Type B pancreatic cell (in vitro differentiated cells): ENCODE measurements at places on chromosomes 1 and 21.

GRCh38 chr1:47709872-47710231 is 272.0 kb downstream of the FOXD2 start:
- DNase-seq = no peak

DNA sequence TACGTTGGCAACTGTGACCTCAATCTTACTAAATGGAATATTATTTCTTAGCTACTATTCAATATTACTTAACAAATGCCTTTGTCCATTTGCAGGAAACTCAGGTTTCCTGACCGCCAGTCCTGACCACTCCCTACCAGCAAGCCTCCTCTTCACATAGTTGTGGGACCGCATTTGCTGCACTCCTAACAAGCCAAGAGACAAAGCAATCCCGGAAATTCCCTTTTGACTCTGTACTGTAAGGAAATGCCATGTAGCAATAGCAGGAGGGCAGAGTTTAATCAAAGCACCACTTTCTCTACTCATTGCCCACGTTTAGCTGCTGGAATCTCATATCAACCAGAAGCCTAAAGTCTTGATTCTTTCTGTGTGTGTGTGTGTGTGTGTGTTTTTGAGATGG is 28.1 kb upstream of the ACBD6 start:
- DNase-seq = no peak

GRCh38 chr1:214377886-214378285 is 96.9 kb downstream of the SMYD2 start:
- no peak for DNase-seq

GRCh38 chr1:113255720-113256347 is 134.5 kb upstream of the MAGI3 start:
- no peak for DNase-seq

GRCh38 chr21:24280596-24280995 is 1326.7 kb downstream of the MRPL39 start:
- DNase-seq = no peak

GRCh38 chr1:88973520-88974137 is 18.8 kb downstream of the KYAT3 start:
- DNase-seq = no peak

DNA sequence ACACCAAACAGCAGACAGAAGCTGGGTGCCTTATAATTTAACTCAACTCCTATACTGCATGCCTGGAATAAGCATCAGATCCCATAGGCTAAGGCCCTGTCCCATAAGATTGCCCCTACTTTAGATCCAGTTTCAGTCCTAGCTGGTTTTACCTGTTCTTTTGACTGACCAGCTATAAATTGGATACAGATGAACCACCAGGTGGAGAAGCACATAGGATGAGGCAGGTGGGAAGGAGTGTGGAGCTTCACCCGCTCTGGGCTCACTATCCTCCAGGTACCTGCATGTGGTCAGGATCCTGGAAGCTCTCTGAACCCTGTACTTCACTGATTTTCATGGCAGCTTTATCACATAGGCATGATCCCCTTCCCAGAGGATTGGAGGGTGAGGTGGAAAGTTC is 51.3 kb downstream of the MAST2 start:
- DNase-seq = no peak

GRCh38 chr1:75233302-75233929 is 99.2 kb downstream of the LHX8 start:
- no peak for DNase-seq

GRCh38 chr1:203517426-203518110 is 23.6 kb downstream of the OPTC start:
- no peak for DNase-seq

GRCh38 chr1:25040122-25040685 is 110.1 kb upstream of the RUNX3 start:
- DNase-seq = no peak

- no peak for DNase-seq
Observed at GRCh38 chr1:39141925-39142324, 62.6 kb upstream of the MACF1 start.

- no peak for DNase-seq
Observed at GRCh38 chr1:5140136-5140535, 485.7 kb downstream of the AJAP1 start.

DNA sequence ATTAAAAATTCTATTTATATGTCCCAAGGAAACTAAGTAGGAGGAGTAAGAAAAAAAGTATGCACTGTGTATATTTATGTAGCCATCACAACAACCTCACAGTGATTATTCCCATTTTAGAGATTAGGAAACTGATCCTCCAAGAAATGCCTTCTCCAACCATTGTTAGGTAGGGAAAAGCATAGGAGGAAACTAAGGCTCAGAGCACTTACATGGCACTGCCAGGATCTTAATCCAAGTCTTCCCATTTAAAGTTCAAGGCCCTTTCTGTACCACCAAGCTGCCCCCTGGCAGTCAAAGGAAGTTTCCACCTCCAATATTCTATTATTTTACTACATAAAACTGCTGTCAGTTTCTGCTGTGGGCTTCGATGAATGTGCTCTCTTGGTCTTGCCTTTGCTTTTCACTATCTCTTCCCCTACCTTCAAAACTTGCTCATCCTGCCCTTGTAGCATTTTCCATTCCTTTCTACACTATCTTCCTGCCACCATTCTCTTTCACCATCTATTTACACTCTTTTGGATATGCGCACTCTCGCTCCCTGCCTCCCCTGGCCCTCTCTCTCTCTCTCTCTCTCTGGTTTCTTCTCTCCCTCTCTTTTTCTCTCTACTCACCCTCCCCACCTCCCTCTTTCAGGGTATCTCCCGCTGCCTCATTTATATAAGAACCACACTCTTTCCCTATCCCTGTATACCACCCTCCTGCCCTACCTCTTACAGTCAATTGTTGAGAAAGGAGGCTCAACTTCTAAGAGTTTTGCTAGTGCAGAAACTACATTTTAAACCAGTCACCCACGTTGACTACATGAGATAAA is 34.0 kb downstream of the PUM1 start:
- DNase-seq = no peak

- DNase-seq = no peak
Observed at GRCh38 chr1:221574529-221574928, 167.4 kb downstream of the DUSP10 start.

GRCh38 chr1:33875862-33876261 is 12.0 kb downstream of the HMGB4 start:
- DNase-seq = no peak

DNA sequence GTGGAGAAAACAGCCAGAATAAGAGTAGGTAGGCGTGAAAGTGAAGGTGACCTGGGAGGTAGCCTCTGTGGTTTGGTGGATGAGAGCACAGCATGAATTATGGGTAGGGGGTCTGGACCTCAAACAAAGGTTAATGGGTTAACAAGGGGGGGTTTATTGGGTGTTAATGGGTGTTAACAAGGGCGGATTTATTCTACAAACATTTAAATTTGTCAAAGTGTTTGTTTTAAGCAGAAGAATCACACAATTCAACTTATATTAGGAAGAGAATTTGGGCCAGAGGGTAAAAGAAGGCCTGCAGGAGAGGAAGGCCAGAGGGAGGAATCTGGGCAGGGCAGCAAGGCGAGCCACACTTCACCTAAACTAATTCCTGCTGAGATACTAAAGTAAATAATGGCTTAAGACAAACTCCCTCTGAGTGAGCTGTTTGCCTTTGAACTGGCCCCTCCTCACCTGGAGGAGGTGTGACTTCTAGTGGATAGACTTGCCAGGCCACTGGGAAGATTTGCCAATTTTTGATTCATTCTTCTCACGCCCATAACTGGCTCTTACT is 191.7 kb downstream of the GIPC2 start:
- no peak for DNase-seq

DNA sequence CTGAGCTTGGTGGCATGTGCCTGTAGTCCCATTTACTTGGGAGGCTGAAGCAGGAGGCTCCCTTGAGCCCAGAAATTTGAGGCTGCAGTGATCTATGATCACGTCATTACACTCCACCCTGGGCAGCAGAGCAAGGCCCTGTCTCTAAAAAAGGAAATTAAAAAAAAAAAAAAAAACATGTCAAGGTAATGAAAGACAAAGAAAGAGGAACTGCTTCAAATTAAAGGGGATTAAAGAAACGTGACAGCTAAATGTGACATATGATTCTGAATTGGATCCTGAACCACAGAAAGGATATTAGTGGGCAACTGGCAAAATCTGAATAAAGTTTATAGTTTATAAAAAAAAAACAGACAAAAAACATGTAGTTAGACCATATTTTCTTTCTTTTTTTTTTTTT is 3.8 kb upstream of the C2CD4D start:
- DNase-seq = no peak

DNA sequence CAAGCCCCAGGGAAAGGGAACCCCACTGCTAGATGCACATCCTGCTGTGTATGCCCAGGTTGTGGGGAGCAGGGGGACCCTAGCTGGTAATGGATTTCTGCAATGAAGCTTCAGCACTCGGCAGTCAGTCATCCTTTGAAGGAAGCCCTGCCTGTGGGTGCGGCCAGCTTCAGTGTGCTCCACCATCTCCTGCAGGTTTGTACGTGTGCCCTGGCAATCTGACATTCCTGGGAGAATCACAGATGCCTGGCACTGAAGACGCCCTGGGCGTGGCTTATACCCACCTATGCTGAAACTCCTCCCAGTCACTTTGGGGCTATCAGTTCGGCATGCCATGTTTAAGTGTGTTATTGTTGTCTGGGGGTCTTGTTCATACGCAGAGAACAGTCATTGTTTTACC is 6.8 kb downstream of the SPRR5 start:
- DNase-seq = peak; percentile 39

DNA sequence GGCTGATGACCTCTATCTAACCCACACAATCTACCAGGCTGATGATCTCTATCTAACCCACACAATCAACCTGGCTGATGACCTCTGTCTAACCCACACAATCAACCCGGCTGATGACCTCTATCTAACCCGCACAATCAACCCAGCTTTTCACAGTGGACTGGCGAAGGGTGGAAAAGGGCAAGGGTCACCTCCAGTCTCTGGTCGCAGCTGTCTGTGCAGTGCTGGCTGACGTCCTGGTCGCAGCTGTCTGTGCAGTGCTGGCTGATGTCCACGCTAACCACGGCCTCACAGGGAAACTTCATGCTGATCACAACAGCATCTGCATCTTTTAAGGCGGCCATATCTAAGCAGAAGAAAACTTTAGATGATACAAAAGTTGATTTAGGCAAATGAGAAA is 12.2 kb upstream of the CCDC27 start:
- DNase-seq = no peak

DNA sequence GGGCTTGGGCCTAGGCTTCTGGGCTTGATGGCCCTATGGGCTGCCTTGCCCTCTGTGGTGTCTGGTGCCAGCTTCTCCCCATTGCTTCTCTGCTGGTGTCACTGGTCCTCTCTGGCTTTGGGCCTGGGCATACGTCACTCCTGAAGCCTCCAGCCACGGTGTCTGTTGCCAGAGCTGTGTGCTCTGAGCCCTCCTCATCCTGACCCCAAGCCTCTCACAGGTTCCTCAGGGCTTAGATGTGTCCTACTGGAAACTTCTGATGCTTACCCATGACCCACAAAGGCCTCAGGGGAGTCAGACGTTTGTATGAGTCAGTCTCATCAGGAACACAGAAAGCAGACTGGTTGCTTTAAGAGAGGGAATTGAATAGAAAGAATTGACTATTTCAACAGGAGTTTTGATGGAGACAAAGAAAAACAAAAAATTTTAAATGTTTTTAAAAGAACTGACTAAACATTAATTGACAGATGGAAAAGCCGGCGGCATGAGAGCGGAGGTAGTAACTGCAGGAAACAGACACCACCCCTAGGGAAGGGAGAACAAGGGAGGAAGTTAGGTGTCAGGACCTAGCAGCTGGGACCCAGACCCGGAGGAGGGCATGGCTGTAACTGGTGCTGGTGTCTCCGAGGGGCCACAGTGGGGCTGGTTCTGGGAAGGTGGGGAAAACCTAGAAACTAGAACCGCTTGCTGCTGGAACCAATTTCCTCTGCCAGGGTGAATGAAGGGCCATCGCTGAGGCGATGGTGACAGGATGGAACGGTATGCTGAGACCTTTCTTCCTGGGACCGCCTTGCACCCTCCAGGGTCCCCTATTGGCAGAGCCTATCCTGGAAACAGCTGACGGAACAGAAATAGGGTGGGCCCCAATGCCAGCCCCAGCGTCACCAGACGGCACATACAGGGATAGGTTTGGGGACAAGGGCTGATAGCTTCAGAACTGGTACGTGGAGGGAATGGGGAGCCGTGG is 40.0 kb upstream of the CITED4 start:
- DNase-seq = no peak

- DNase-seq = no peak
Observed at GRCh38 chr1:201366696-201367095, 10.8 kb downstream of the TNNT2 start.

DNA sequence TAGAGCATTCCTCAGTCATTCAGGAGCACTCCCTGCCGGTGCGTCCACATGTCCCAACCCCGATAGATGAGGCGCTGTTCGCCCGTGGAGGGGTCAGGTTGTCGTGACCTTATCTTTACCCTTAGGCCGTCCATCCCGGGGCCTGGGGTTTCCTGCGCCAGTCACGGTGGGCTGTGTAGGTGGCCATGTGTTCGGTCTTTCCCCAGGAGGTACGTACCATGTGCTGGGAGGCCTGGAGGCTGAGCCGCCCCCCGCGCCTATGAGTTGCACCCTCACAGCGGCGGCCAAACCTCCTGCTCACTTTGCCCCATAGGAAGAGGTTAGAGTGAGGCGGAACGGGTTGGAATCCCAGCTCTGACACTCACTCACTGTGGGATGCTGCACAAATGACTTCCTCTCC is 35.3 kb downstream of the UMODL1 start:
- no peak for DNase-seq

- DNase-seq = no peak
Observed at GRCh38 chr1:76951153-76951552, 83.9 kb downstream of the ST6GALNAC5 start.

DNA sequence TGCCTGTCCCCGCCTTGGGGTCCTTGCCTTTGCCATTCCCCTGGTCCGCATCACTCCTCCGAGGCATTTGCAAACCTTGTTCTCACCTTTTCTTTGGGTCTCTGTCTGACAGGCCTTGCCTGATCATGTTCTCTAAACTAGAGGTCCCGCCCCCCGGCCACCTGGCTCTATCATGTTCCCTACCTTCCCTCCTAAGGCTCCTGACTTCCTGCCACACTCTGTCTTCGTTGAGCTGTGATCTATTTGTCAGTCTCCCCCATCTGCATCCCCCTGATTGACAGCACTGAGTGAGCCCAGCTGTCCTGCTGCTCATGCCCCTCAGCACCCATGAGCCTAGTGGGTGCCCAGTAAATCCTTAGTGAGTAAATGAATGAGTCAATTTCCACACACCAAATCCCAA is 22.8 kb downstream of the ERG start:
- no peak for DNase-seq

DNA sequence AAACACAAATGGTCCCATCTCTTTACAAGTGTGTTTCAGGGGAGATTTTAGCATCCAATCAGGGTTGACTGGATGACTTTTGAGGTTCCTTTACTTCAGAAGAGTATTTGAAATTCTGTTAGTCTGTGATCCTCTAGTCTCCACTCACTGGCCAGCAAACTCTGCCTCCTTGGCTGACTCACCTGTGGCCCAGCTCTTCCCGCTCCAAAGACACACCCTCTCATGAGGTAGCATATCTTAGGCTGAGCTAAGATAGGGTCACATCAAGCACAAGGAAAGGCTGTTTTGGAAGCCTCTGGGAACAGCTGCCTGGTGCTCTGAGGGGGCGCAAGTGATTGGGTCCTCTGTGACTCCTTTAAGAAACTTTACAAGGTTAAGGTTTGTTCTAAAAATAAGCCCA is 102.3 kb upstream of the FGGY start:
- DNase-seq = no peak
